ENCODE measurements at places on chromosomes 6 and 20.
A peak's percentile ranks its signal among the peaks of the same experiment; 100 is the strongest.

DNA sequence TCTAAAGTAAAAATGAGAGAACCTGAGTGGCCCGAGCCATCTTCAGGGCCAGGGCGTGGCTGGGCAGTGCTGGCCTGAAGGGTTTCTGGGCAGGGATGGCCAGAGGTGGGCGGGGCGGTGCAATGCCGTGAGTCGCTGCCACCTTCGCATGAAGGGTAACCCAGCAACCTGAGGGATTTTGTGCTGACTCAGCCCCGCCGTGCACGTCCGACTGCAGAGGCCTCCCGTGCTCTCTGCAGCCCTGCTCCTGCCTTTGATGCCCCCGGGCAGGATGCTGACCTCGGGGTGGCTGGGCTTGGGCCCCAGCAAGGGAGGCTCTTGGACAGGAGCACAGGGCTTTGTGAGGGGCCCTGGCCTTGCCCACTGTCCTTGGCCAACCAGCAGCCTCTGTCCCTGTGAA, 81.7 kb upstream of the GATA5 start:
- no peak for DNase-seq
- H3K27ac ChIP-seq: no peak overlapping the region
- H3K4me1 ChIP-seq: 0 out of 2 replicates have a peak, but pooled peaks cover 3% of the 10 kb centered on the region
- peaks cover 4% of the 10 kb centered on the region for H3K27me3 ChIP-seq
- no peak overlapping the region for H3K4me3 ChIP-seq
- H3K36me3 ChIP-seq: no peaks in the 10 kb centered on the region

- H3K4me1 ChIP-seq: peaks cover 19% of the 10 kb centered on the region
- H3K27ac ChIP-seq: no peak overlapping the region
- no peak for DNase-seq
- H3K27me3 ChIP-seq: no peaks in the 10 kb centered on the region
- no peaks in the 10 kb centered on the region for H3K36me3 ChIP-seq
Measured at GRCh38 chr6:84912472-84913322, 148.3 kb upstream of the TBX18 start.

DNA sequence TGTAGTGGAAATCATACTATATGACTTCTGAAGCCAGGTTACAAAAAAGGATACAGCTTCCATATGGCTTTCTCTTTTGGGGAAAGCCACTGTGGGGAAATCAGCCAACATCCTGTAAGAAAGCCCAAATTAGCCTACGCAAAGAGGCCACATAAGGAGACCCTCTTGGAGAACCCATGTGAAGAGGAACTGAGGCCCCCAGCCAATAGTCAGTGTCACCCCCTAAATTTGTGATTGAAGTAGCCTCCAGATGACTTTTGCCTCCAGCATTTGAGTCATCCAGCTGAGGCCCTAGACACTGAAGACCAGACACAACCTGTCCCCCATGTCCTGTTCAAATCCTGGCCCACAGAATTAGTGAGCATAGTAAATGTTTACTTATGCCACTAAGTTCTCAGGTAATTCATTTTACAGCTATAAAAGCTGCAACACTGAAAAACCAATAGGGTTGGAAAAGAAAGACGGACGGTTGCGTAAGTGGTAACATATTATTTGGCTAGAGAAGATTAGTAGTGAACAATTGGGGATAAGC, 60.4 kb downstream of the HMGCLL1 start:
- H3K27ac ChIP-seq: no peak overlapping the region
- no peaks in the 10 kb centered on the region for H3K27me3 ChIP-seq
- H3K36me3 ChIP-seq: no peaks in the 10 kb centered on the region
- H3K4me1 ChIP-seq: no peaks in the 10 kb centered on the region

GRCh38 chr6:41937472-41937860, 4.1 kb downstream of the CCND3 start:
- H3K36me3 ChIP-seq: peaks cover 16% of the 10 kb centered on the region
- peaks cover 33% of the 10 kb centered on the region for H3K4me1 ChIP-seq
- no peaks in the 10 kb centered on the region for H3K27me3 ChIP-seq
- no peak overlapping the region for H3K4me3 ChIP-seq
- H3K27ac ChIP-seq: no peak overlapping the region

- no peak overlapping the region for H3K4me3 ChIP-seq
- H3K36me3 ChIP-seq: 0 out of 2 replicates have a peak, but pooled peaks cover 3% of the 10 kb centered on the region
- no peaks in the 10 kb centered on the region for H3K27me3 ChIP-seq
Measured at GRCh38 chr6:20827798-20828197, 293.5 kb downstream of the CDKAL1 start.

DNA sequence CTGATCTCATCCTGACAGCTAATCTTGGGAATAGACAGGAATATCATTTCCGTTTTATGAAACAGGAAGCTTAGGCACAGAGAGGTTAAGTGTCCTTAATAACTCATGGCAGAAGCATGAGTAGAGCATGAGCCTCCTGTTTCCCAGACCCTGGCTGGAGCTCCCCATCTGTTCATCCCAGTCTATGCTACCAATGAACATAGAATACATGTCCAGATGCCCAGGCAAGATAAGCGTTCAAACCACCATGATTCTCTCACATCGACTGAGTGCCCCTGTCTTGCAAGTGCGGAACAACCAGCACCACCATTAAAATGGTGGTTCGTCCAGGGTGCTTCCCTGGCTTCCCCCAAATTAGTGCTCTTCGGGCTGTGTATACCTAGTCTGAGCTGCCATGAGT, 217.1 kb downstream of the FARS2 start:
- no peaks in the 10 kb centered on the region for H3K36me3 ChIP-seq
- H3K4me1 ChIP-seq: peaks cover 27% of the 10 kb centered on the region
- H3K27me3 ChIP-seq: no peaks in the 10 kb centered on the region
- no peak overlapping the region for H3K4me3 ChIP-seq

GRCh38 chr6:151381722-151382121, 9.6 kb downstream of the ZBTB2 start:
- no peaks in the 10 kb centered on the region for H3K36me3 ChIP-seq
- no peak for DNase-seq
- H3K27ac ChIP-seq: peak overlapping the region; percentile 4
- no peaks in the 10 kb centered on the region for H3K27me3 ChIP-seq

GRCh38 chr6:130365166-130366106, at the start of gene TMEM200A:
TSS of gene TMEM200A (plus strand) at chr6:130366017. CDS start at chr6:130440423, 74,406 bp downstream.
- H3K4me3 ChIP-seq: peak within 1 kb of the TSS; percentile 88
- peak; percentile 90 for DNase-seq
- peak within 1 kb of the TSS; percentile 31 for H3K27ac ChIP-seq
- peaks cover 5% of the 10 kb centered on the region for H3K36me3 ChIP-seq
- peaks cover 2% of the 10 kb centered on the region for H3K27me3 ChIP-seq

DNA sequence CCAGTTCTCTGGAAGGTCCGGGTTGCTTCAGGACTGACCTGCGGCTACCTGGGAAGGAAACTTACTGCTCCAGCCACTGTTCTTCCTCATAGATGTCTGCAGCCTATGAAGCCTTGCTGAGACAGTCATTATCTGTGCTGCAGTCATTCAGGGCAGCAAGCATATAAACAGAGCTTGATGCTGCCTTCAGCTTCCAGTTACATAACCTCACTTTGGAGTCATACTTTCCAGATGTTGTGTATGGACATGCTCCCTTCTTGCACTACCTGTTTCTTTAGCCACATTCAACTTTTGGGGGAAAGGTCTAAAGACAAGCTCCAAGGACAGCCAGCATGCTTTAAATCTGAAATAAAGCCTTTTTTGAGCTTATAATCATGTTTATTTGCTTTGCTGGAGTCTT, 98.1 kb downstream of the SLC24A3 start:
- no peak for DNase-seq
- H3K27me3 ChIP-seq: no peaks in the 10 kb centered on the region
- H3K4me1 ChIP-seq: peaks cover 6% of the 10 kb centered on the region
- no peak overlapping the region for H3K4me3 ChIP-seq

DNA sequence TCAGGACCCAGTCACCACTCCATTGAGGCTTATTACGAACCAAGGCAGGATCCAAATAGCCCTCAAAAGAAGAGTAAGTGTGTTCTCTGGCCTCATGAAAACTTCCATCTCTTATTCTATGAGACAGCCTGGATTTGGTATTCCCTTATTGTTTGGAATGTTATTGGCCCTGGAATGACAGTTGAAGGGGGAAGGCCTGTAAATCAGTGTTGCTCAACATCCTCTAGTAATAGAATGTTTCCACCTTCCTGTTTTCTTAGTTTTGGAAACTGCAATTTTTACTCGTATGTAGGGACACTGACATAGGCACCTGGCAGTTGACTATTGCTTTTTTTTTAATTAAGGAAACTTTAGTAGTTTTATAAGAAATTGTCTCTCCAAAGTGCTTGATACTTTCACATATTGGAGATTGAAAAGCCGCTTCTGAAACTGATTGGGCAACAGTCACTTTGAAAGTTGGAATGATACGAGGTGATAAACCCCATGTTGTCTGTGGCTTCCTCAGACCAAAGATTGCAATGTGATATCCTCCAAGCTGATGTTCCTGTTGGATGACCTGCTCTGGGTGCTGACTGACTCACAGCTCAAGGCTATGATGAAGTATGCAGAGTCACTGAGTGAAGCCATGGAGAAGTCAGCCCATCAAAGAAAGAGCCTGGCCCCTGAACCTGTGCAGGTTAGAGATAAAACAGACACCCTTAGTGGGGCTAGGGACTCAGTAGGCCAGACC, 43.1 kb downstream of the BLTP3A start:
- DNase-seq: no peak
- peaks cover 21% of the 10 kb centered on the region for H3K36me3 ChIP-seq
- 0 out of 2 replicates have a peak, but pooled peaks cover 4% of the 10 kb centered on the region for H3K4me1 ChIP-seq
- no peak overlapping the region for H3K4me3 ChIP-seq

DNA sequence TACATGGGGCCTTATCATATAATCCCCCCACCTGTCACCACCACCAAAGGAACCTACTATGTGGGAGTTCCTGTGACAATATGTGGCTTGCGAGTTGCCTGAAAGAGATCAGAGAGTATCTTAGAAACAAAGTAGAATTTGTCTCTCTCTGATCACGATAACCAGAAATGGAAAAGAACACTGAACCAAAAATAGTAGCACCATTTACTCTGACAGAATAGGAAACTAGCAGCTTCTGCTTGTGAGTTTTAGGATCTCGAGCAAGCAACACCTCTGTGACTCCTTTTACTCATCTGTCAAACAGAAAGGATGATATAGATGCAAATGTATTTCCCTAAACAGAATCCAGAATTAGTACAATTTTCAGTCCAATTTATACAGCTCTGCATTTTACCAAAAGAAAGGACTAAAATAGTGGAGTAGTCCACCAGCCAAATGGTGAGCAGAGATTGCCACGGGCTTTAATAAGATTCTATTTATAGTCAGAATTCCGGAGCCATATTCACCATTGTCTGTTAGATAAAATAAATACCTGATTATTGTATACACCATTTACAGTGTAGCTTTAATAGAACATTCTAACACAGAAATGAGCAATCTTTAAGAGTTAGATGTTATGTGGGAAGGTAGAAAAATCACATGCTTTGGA, 19.9 kb upstream of the STMND1 start:
- no peaks in the 10 kb centered on the region for H3K27me3 ChIP-seq
- H3K36me3 ChIP-seq: no peaks in the 10 kb centered on the region
- H3K4me3 ChIP-seq: no peak overlapping the region
- H3K27ac ChIP-seq: no peak overlapping the region
- 0 out of 2 replicates have a peak, but pooled peaks cover 5% of the 10 kb centered on the region for H3K4me1 ChIP-seq

DNA sequence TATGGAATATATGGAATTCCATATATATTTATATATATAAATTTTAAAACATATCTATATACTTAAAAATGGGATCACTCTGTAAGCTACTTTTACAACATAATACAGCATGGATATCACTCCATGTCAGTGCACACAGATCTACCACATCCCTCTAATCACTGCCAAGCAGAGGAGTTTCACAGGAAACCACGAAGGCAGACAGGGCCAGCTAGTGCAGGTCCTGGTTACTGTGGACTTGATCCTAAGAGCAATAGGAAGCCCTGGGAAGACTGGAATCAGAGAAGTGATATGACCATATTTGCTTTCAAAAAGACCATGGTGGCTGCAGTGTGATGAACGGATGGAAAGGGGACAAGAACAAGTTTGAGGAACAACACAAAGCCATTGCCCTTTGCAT, 40.0 kb upstream of the NRN1 start:
- no peaks in the 10 kb centered on the region for H3K4me1 ChIP-seq
- no peaks in the 10 kb centered on the region for H3K27me3 ChIP-seq
- no peak overlapping the region for H3K4me3 ChIP-seq
- H3K36me3 ChIP-seq: peaks cover 11% of the 10 kb centered on the region

DNA sequence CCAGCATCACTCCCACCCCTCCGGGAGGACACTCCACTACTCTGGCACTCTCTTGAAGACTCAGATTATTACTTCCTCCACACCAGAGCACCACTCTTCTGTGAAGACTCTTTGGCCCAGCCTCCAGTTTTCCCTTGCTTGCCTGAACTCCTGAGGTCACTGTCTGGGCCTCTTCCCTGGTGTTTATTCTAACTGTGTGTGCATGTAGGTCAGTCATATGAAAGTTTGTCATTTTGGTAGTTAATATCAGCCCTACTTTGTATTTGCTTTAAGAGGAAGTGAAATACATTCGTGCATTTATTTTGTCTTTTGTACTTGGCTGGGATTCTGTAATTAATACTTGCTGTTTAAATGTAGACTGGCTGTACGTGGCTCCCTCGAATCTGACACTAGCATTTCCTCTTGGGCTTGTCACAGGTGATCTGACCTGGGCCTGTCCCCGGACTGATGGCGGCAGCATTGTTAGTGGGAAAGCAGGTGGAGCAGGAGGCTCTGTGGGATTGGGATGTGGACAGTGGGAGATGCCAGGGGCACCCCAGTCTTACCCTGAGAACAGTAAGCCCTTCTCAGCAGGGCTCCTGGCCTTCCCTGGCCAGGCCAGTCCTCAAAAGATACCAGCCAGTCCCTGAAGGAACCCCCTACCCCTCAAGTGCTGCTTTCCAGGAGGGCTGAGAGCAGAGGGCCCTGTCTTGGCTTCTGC, 350.5 kb downstream of the CDC5L start:
- 0 out of 2 replicates have a peak overlapping the region, but pooled peaks have one; percentile 12 for H3K27ac ChIP-seq
- H3K4me3 ChIP-seq: no peak overlapping the region
- H3K27me3 ChIP-seq: no peaks in the 10 kb centered on the region

- no peak overlapping the region for H3K4me3 ChIP-seq
- H3K27me3 ChIP-seq: peaks cover 7% of the 10 kb centered on the region
- H3K4me1 ChIP-seq: no peaks in the 10 kb centered on the region
- no peak overlapping the region for H3K27ac ChIP-seq
- peaks cover 9% of the 10 kb centered on the region for H3K36me3 ChIP-seq
Measured at GRCh38 chr6:3876866-3877265, 27.7 kb downstream of the FAM50B start.

- no peaks in the 10 kb centered on the region for H3K27me3 ChIP-seq
- DNase-seq: no peak
- H3K4me1 ChIP-seq: peaks cover 9% of the 10 kb centered on the region
- H3K4me3 ChIP-seq: no peak overlapping the region
Measured at GRCh38 chr20:2761885-2762284, 38.5 kb downstream of the CPXM1 start.

GRCh38 chr6:17892097-17892686, 95.2 kb downstream of the KIF13A start:
- H3K4me1 ChIP-seq: peaks cover 9% of the 10 kb centered on the region
- peaks cover 35% of the 10 kb centered on the region for H3K36me3 ChIP-seq
- H3K27ac ChIP-seq: no peak overlapping the region

DNA sequence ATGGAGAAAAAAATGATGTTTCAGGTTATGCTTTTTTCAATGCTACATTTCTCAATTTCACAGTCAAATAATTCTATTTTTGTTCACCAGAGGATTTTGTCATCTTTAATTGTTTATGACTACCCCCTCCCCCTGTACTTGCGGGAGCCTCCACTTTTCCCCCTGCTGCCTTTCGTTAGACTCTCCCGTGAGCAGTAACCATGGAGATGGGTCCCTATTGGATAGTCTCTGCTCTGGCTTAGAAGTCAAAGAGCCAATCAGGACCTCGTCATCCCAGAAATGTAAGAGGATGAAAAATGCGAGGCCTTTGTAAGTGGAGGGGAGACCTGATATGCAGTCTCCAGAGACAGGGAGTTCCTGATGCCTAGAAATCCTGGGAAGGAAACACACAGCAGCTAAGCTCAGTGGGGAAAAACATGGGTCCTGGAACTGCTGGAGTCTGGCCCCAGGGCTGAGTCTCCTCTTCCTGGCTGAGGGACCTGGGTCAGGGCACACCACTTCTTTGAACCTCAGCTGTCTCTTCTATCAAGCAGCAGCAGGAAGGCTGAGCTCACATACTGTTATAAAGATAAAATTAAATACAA, 298.7 kb downstream of the TSHZ2 start:
- no peak overlapping the region for H3K27ac ChIP-seq
- H3K4me3 ChIP-seq: no peak overlapping the region
- H3K27me3 ChIP-seq: no peaks in the 10 kb centered on the region
